ENCODE measurements at places on chromosomes 1 and 21.

GRCh38 chr21:40752125-40752524, 94.8 kb downstream of the DSCAM start:
- no peak for DNase-seq

- DNase-seq: no peak
Measured at GRCh38 chr1:203629507-203630082, 3.0 kb downstream of the ATP2B4 start.

DNA sequence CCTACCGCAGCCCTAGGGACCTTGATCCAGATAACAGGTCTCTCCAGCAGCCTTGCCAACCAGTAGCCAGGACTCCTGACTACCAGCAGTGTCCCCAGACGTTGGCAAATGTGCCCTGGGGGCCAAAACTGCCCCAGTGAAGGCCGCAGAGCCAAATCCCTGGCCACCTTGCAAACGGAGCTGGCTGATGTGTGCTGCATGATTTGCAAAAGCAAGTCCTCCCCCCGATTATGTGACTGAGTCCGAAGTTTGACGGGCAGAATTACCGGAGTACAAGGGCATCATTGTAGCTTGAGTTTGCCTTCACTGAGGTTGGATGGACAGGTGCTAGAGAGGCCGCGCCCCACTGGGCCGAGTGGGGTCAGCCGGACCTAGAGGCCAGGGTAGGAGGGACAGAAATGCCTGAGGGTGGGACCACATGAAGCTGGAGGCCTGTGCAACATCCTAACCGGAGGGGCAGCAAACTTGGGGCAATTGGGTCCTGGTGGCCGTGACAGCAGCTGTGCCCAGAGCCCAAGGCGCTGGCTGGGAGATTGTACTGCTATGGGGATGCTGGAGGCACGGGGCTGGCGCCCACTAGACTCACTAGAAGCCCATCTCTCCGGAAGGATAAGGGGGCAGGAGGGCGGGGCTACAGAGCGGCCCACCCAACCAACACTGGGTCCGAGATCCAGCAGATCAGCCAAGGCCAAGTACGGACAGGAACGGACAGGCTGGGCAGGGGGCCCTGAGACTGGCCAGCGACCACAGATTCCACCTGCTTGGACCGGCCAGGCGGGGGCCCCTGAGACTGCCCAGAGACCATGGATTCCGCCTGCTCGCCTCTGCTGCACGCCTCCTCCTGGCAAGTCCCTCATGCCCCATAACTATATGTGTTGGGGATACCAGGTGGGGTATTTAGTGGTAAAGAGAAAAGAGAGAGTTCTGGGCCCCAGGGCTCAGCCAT, 2.8 kb downstream of the ARHGEF16 start:
- DNase-seq: no peak

- no peak for DNase-seq
Measured at GRCh38 chr1:173682184-173682583, 12.5 kb upstream of the ANKRD45 start.

DNA sequence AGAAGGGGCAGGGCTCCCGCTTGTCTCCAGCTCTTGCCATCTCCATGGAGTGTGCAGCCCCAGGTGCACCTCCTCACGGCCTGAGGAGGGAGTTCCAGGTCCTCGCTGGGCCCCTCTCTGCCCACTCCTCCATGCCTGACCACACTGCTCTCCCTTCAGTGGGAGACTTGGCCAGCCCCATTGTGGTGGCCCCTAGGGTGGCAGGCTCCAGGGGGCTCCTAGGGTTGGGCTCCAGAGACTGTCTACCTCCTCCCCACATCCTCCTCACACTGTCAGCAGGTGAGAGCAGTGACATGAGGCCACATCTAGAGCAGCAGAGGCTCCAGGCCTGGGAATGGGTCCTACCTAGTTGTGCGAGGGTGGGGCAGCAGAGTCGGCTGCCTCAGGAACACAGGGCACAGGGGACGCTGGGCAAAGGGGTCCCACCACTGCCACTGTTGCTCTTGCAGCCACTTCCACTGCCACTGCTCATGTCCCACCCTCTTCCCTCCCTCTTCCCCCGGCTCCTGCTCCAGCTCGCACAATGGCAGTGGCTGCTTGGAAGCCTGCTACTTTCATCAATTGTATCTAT, 514.8 kb downstream of the MRPL39 start:
- DNase-seq: no peak

GRCh38 chr1:45566722-45567121, 16.1 kb downstream of the AKR1A1 start:
- no peak for DNase-seq

DNA sequence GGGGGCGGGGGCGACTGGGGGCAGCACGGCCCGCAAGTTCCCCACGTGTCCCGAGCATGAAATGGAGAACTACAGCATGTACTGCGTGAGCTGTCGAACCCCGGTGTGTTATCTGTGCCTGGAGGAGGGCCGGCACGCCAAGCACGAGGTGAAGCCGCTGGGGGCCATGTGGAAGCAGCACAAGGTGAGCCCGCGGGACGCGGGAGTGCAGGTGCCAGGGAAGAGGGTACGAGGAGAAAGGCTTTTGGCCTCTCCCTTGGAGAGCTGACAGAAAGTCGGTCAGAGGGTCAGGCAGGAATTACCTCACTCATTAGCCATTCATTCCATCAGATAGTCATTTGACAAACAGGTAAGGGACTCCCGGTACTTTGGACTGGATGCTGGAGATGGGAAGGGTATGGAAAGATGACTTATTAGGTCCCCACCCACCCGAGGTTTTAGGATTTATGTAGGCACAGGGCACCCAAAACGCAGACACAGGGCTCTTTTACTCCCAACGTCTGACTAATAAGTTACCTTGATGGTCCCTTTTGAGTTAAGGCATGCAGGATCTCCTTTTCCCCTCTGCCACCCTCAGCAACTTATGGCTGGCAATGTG, 2.1 kb downstream of the TRIM67 start:
- no peak for DNase-seq

DNA sequence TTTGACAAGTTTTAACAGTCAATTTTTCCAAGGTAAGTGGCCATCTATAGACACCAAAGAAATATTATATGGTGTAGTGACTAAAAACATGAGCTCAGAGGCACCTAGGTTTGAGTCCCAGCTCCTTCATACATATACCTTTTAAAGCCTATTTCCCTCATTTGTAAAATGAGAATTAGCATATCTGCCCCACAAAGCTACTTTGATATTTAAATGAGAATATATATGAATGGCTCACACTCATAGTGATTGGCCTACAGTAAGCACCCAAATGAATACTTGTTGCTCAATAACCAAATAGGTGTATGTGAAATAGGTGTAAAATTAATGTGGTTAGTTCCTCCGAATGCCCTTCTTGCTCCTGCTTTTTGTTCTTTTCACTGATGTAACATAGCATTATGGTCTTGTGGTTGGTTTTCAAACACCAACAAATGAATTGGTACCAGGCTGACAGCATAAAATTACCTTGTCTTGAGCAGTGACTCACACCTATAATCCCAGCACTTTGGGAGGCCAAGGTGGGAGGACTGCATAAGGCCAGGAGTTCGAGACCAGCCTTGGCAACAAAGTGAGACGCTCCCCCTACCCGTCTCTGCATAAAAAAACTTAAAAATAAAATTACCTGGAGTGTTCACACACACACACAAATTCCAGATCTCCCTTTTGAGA, 25.3 kb downstream of the CNIH4 start:
- no peak for DNase-seq

- DNase-seq: no peak
Measured at GRCh38 chr1:188426561-188426960, 1597.8 kb downstream of the PLA2G4A start.

DNA sequence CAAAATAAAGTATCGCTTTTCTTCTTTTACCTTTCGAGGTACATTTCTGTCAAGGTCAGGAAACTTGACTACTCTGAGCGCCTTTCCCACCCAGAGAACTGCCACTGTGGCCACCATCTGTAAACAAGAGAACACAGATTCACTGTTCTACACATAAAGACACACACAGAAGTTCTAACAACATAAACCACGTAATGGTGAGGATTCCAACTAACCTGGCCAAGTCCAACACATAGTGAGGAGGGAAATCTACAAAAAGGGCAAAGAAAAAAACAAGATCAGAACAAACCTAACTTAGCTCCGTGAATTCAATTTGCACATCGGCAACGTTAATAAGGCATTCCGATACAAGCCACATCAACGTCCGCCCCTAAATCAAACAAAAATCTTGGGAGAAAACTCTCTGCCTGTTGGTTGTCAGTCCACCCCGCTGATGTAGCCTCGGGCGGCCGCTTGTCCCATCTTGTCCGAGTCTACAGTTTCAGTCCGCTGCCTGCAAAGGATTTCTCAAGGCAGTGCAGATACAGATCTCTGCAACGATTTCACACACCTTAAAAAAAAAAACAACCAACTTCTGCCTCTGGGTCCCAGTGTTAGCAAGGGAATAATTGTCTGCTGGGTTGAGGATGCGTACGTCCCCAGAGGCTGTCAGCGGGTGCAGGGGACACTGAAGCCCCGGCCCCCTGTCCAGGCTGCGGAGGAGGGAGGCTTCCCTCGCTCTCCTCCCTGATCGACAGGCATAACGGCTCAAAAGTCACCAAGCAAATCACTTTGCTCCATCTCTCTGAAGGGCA, 1.0 kb downstream of the SLC35D1 start:
- no peak for DNase-seq

GRCh38 chr1:180183426-180183825, 28.8 kb downstream of the QSOX1 start:
- no peak for DNase-seq

DNA sequence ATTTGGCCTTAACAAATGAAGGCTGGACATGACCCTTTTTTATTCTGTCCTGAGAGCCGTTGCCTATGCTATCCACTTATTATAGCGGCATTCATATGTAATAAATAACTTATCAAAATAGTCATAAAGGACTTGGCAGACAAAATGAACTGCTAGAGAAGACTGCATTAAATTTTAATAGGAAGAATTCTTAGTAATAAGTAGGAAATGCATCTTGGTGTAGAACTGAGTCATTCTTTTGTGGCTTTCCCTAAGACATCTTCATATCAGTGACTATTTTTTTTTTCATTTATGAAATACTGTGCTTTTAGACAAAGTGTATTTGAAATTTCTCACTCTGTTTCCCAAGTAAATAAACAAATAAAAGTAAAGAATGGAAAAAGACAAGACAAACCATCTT, 45.6 kb downstream of the PBX1 start:
- DNase-seq: no peak

GRCh38 chr1:181947441-181947840, 114.1 kb downstream of the ZNF648 start:
- DNase-seq: no peak

- DNase-seq: no peak
Measured at GRCh38 chr1:40582116-40582515, 50.7 kb downstream of the ZNF684 start.

- no peak for DNase-seq
Measured at GRCh38 chr1:16076031-16076864, 2.8 kb upstream of the FAM131C start.

DNA sequence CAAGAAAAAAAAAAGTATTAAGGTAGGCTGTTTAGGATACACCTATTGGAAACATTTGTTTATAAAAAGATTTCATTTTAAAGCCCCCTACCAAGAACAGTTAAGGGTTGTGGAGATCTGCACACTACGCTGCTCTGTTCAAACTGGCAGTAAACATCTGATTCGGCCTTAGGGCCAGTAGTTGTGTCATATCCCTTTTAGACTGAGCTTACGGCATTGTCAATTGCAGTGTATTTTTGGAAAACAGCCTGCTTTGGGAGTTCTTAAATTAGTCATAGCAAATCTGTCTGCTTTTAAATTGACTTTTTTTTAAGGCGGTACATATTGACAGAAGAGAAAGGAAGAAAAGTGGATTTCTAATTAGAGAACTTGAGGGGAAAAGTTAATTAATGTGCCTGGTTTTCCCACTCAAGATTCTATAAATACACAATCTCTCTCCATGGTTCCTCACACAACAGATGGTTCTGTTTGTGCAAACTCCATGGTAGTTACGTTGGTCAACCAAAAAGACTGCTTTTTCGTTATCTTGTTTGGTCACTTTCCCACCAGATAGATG, 1.7 kb upstream of the ELK4 start:
- no peak for DNase-seq

- no peak for DNase-seq
Measured at GRCh38 chr1:158017800-158018595, 24.6 kb downstream of the KIRREL1 start.

- no peak for DNase-seq
Measured at GRCh38 chr1:72432645-72433267, 150.4 kb upstream of the NEGR1 start.

GRCh38 chr1:206516728-206516990, 9.3 kb downstream of the RASSF5 start:
- no peak for DNase-seq

- no peak for DNase-seq
Measured at GRCh38 chr21:31531967-31532366, 127.5 kb upstream of the SOD1 start.

DNA sequence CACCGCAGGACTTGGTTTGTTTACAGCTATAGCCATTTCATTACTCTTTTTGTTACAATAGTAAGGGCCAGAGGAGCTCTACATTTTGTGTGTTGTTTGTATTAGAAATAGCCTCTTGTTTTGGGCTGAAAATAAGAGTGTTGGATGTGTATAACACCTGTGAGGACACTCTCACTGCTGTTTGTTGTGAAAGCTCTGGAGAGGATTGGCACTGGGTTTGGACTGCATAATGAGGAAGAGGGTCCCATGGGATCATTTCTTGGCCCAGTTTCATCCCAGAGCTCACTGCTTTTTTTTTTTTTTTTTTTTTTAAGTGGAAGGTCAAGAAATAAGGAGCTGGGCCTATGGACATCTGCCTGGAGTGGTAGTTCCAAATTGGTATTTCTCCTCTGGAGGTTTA, 61.6 kb upstream of the KIAA0040 start:
- no peak for DNase-seq

DNA sequence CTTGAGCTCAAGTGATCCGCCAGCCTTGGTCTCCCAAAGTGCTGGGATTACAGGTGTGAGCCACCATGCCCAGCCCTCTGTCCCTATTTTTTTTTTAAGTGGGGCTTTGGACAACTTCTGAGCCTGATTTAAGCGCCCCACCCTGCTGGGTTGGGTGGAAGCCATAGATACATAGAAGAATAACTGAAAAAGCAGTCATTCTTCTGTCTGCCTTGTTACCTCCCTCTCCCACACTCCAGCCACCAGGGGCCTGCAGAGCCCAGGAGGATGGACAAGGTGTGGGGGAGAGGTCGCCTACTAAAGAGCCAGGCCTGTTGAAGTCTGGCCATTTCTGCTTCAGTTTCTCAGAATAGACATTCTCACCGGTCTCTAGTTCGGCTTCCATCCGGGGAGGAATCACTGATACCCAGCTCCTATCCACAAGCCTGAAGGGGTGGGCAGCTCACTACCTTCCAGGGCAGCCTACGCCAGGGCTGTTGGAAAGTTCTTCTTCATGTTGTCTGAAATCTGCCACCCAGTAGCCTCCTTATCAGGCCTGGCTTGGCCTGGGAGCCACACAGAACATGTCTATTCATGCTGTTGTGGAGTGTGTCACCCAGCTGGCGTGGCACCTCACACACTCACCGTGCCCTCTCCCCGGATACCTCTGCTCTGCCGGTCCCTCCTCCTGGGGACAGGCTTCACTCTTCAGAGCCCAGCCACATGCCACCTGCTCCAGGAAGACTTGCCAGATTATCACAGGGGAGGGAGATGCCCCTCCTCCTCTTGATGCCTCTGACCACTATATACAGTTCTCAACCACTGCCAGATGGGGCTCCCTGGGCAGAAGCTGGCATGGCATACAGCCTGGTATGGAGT, 27.7 kb downstream of the KNCN start:
- no peak for DNase-seq

All from vagina (tissue), 2 donors.